ENCODE measurements at places on chromosomes 12 and 14.

GRCh38 chr12:14619741-14620501 lies 52.2 kb upstream of the PLBD1 start:
- no peak for DNase-seq

DNA sequence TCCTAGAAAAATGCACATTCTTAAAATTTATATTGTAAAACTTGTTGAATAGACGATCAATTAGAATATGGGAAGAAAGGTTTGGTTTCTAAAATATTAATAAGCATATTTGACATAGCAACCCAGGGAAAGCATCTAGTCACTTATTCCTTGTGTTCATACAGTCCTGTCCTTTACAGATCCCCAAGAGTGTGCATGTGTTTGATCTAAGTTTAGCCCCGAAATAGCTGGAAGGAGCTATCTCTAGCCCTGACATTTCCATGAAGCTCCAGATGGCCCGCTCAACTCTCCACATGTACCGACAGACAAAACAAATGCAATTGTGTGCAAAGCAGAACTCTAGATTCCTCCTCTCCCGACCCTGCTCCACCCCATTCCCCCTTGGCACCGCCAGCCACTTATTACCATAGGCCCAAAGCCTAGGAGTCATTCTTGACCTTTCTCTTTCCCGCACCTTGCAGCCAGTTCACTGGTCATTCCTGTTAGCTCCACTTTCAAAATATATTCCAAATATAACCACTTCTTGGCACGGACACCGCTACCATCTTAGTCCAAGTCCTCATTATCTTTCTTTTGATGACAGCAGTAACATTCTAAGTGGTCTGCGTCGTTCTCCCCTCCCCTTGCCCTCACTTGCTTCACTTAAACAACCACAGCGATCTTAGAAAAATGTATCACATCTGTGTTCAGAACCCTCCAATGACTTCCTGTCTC lies 45.4 kb upstream of the GZMB start:
- DNase-seq: no peak

- DNase-seq: no peak
Measured at GRCh38 chr14:90136904-90137303, 75.1 kb downstream of the KCNK13 start.

DNA sequence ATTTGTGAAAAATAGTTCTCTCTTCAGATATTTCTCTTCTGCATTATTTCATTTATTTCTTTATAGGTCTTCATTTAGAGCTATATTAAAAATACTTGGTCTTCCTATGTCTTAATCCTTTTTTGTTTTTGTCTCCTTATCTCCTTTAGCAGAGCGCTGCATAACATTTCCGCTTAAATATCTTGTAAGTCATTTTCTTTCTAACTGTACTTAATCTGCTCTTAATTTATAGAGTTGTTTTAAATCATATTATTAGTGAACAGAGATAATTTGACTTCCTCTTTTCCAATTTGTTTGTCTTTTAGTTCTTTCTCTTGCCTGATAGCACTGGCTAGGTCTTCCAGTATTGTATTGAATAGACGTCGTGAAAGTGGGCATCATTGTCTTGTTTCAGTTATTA lies 18.0 kb downstream of the LUM start:
- DNase-seq: no peak

GRCh38 chr14:80923368-80923767 lies 18.2 kb downstream of the CEP128 start:
- DNase-seq: no peak

DNA sequence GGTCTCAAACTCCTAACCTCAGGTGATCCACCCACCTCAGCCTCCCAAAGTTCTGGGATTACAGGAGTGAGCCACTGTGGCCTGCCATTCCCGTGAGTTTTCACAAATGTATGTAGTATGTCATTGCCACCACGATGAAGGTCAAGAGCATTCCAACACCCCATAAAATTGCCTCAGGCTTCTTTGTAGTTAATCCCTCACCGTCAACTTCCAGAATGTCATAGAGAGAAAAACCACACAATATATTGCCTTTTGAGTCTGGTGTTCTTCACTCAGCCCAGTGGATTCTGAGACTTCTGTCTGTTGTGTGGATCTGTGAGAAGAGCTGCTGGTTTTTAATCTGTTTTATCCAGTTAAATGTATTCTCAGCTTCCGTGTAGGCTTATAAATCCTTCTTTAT lies 12.6 kb upstream of the CFAP251 start:
- DNase-seq: no peak

DNA sequence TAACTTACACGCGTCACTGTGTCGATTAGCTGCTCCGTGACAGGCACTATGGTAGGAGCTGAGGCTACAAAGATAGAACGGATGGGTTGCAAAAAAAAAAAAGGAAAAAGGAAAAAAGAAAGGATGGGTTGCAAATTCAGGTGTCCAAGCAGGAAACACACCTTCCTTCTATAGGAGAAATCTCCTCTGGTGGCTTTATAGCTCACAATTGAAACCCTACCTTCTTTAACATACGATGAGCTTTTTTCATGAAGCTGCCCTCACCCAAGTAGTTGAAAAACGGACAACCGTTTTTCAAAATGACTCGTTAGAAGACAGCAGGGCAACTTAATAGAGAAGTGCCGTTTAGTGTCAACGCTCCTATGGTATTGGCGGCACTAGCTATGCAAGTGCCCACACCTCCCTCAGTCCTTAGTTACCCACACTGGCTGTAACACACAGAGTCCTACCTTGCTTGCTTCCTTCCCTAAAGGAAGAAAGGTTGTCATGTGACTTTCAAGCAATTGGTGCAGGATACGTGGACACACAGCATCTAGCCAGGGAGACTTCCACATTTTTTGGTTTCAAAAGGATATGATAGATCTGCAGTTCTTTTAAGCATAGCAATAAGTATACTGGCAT lies 682 bp upstream of the TRIP11 start:
- no peak for DNase-seq

- no peak for DNase-seq
Measured at GRCh38 chr12:102888511-102888910, 28.5 kb downstream of the PAH start.

DNA sequence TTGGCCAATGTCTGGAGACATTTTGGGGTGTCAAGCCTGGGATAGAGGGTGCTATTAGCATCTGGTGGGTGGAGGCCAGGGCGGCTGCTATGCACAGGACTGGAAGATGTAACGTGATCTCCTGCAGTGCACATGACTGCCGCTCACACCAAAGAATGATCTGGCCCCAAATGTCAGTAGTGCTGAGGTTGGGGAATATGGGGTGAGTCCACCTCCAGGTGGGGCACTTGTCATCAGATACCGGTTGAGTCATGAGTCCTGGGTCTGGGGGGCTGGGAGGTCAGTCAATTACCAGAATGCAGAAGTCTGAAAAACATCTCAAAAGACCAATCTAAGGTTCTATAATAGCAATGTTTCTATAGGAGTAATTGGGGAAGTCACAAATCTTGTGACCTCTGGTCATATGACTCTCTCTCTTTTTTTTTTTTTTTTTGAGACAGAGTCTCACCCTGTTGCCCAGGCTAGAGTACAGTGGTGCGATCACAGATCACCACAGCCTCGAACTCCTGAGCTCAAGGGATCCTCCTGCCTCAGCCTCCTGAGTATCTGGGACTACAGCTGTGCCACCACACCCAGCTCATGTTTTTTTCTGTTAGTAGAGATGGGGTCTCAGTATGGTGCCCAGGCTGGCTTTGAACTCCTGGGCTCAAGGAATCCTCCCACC lies 6.0 kb upstream of the SDSL start:
- DNase-seq: no peak

- DNase-seq: no peak
Measured at GRCh38 chr12:50117057-50117622, 5.1 kb downstream of the COX14 start.

- DNase-seq: no peak
Measured at GRCh38 chr14:95910628-95911027, 34.0 kb downstream of the TUNAR start.

GRCh38 chr12:19916974-19917373 lies 451.4 kb upstream of the PDE3A start:
- DNase-seq: no peak

DNA sequence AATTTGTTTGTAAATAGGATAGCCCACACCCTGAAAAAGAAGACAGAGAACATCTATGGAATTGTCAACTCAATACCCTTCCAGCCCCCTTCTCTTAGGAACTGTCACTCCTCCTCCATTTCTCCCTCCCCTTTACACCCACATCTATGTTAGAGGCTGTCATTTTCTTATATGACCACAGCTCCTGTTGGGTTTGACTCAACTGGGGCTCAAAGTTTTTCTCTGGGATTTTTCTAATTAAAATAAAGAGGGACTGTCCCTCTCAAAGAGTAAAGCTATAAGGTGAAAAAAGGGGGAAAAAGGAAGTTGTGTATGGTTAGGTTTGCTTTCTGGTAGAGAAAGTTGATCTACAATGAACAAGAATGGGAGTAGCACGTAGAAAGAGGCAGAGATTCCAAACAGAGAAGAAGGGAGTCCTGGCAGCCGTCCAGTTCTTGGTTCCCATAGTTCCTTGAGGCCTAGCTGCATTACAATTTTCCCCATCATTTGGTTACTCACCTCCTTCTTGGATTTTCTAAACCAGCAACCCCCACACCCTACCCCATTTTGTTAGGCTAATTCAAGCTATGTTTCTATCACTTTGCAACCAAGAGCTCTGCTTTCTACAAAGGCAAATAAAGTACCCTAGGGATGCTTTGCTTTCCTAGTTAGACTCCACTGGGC lies 44.3 kb upstream of the STK38L start:
- DNase-seq: no peak

- DNase-seq: no peak
Measured at GRCh38 chr12:86670986-86671385, 414.8 kb upstream of the MGAT4C start.

GRCh38 chr12:47942614-47943225 lies 20.7 kb upstream of the TMEM106C start:
- DNase-seq: no peak

- no peak for DNase-seq
Measured at GRCh38 chr12:3275171-3276041, 198.2 kb downstream of the TSPAN9 start.

DNA sequence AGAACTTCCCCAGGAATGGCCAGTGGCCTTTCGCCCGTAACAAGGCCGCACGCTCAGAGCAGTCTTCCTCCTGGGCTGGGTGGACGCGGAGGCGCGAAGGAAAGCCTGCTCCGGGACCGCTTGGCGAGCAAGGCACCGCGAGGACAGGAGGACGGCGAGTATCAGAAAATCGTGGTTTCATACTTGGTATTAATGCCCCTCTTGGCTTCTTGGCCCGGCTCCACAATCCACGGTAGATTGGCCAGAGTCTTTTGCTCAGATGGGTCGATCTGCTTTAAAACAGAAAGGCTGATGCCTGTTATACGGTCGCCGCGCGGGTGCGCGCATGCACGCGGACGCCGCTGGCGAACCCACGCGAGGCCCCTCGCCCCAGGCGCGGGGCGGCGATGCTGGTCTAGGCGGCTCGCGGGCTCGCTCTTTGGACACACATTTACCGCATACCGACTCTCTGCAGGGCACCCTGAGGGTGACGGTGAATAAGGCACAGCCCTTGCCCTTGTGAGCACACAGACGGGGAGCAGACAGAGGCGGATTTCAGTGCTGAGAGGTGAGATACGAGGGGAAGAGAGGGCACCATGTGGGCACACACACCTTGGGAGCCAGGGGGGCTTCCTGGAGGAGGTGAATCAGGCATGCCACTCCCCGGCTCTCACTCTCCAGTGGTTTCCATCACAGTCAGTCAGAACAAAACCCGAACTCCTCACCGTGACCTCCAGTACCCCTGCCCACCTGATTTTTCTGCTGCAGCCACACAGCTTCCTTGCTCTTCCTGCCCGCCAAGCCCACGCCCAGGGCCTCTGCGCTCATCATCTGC lies 100.7 kb downstream of the APAF1 start:
- DNase-seq: no peak

- DNase-seq: no peak
Measured at GRCh38 chr14:104393898-104394381, 185.6 kb upstream of the C14orf180 start.

GRCh38 chr14:29037411-29037810 lies 270.8 kb downstream of the FOXG1 start:
- no peak for DNase-seq

- DNase-seq: no peak
Measured at GRCh38 chr12:2841056-2841650, 6.3 kb upstream of the NRIP2 start.

GRCh38 chr12:24499151-24500146 lies 449.5 kb downstream of the BCAT1 start:
- DNase-seq: no peak

GRCh38 chr14:101118746-101119591 lies 215.4 kb upstream of the RTL1 start:
- DNase-seq: no peak

GRCh38 chr12:16857456-16857923 lies 251.5 kb upstream of the LMO3 start:
- DNase-seq: no peak

DNA sequence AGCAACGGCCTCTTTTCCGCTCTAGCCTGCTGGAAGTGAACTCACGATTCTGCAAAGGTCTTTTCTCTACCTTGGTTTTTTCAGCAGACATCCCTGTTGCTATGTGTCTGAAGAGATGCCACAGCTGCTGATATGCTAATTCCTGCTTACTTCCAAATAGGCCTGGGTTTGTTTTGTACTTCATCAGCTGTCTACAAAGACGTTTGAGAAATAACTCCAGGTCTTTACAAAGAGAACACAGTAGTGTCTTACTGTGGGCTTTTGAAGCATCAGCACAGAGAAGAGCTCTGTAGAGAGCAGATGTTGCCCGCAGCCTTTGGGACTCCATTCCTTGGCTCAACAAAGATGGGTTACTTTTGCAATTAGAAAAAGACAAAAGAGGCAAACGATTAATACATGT lies 1366.5 kb downstream of the AACS start:
- DNase-seq: no peak

DNA sequence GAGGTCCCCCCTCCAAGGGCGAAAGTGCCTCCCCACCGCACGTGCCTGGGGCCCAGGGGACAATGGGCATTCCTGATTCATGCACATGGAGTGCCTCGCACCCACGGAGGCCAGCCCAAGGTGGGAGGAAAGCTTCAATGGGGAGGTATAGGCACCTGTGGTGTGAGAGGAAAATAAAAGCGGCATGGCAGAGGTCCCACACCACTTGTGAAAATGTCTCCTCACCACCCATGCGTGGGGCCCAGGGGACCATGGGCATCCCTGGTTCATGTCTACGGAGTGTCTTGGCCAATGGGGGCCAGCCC lies 384.7 kb downstream of the ALG10 start:
- DNase-seq: no peak

DNA sequence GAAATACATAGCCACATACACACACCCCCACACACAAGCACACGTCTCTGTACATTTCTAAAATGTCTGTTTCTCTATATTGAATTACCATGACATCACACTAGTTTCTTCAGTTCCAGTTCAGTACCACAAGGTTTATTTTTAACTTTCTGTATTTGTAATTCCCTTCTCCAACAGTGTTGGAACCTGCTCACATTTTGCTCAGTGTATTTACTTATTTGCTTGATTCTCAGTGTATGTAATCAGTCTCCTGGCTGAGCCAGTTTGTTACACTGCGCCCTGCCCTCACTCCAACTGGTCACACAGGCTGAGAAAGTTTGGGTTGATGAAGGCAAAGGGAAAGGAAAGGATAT lies 67.1 kb downstream of the MON2 start:
- no peak for DNase-seq

GRCh38 chr12:56334490-56334793 lies 642 bp upstream of the PAN2 start:
- no peak for DNase-seq

All from SW 1271 (cell line).